ENCODE measurements at places on chromosomes 7 and 10.

DNA sequence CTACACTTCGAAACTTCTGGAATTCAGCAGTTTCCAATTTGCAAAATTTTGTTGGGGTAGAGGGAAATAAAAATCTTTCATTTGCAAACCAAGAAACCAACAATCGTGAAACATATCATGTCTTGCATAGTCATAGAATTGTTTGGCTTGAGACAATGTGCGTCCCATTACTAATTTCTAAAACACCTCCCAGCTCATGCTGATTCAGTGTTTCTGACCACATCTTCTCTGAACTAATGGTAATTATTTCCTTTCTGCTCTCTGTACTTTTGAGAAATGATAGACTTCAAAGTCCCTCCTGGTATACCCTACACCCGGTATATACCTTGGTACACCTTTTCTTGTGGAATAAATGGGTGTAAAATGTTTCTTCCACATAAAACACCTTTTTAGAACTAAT lies 41.8 kb upstream of the TSPAN13 start:
- no peak for DNase-seq

GRCh38 chr7:106862317-106863089 lies 2.6 kb upstream of the PIK3CG start:
- no peak for DNase-seq

GRCh38 chr10:3312403-3312940 lies 139.9 kb upstream of the PITRM1 start:
- DNase-seq: no peak

GRCh38 chr10:124026589-124026939 lies 66.8 kb downstream of the CHST15 start:
- no peak for DNase-seq

- DNase-seq: no peak
Measured at GRCh38 chr10:132277311-132277741, 30.4 kb downstream of the STK32C start.

DNA sequence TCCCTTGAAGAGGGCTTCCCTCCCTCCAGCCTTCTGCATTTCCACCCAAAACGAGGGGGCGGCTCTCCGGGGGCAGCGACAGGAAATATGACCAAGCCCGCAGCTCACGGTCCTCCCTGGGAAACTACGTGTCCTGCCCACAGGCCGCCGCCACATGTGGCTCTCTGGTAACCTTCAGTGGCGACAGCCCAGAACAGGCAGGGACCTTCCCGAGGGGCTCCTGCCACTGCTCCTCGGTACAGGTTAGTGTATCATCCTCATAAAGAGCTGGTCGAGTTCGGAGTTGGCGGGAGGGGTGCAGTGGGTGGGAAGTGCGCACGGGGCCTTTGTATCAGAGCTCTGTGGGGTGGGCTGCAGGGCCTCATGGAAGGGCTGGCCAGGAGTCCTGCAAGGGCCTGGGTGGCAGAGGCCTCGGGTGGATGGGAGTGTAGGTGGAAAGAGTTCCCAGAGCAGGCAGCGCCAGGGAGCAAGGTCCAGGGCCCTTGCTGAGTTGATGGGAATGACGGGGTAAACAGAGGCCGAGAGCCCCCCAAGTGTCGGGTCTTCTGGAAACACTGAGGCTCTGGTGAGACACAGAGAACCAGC lies 66.0 kb downstream of the TCERG1L start:
- DNase-seq: no peak

DNA sequence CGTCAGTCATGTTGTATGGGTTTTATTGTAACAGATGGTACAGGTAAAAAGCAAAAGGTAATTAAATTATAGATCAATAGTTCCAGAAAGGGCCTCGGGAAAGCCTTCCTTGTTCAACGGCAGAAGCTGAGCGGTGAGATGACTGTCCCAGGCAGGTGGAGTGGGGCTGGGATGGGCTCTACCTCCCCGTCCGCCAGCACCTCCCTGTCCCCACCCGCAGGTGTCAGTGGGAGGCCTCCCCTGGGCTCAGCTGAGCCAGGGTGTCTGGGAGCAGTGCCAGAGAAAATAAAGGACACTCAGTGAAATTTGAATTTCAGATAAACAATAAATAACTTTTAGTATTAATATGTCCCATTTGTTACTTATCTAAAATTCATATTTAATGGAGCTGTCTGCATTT lies 58.9 kb downstream of the CLRN3 start:
- DNase-seq: no peak

DNA sequence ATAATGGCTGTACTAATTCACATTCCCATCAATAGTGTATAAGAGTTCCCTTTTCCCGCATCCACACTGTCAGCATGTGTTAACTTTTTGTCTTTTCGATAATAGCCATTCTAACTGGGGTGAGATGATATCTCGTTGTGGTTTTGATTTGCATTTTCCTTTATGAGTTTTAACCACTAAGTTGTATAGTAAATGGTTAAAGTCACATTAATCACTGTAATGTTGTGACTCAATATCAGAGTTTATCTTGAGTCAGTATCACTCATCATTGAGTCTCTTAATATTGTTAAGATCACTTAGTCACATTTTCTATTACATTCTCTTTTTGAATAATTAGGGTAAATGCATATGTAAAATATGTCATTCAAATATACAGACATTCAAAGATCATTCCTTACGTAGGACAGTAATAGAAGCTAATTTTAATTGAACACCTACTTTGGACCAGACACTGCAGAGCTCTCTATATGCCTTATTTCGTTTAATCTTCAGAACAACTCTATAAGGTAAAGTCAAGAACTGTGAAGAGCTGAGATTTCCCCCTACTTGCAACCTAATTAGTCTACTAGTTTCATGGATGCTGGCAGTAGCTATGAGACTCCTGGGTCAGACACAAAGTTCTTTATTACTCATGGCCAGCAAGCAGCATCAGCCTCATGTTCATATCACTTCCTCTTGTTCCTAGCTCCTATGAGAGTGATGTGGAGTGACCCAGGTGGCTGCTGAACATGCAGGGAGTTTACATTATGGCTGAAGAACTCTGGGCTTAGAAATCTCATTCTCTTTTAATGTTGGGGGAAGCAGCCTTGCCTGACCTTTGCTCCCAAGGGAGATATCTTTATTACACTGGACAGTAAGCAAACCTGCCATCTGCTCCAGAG lies 30.5 kb downstream of the CREB5 start:
- DNase-seq: no peak

DNA sequence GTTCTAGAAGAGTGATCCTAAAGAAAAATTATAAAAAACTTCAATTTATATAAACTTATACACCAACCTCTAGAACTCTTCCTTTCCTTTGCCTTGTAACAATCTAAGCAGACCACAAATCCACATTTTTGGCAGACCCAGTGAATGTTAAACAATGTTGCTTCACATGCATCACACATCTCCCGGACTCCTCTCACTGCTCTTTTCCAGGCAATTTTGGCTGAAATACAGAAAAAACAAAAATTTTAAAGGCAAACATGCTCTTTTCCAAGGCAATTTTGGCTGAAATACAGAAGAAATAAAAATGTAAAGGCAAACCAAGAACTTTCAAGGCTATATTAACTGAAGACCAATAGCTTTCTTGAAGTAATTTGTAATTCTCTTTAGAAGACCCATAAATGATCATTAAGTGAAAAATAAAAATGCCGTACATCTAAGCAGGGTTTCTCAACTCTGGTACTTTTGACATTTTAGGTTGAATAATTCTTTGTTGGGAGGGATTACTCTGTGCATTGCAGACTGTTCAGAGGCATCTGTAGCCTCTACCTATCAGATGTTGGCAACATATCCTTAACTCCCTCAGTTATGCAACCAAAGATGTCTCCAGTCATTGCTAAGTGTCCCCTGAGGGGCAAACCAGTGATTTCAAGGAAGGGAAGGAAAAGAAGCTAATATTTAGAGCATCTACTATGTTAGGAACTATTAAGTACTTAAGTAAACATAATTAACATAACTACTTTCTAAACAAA lies 64.4 kb downstream of the NRBF2 start:
- no peak for DNase-seq

GRCh38 chr7:95636140-95636940 lies 40.0 kb upstream of the PDK4 start:
- DNase-seq: no peak

- no peak for DNase-seq
Measured at GRCh38 chr7:54663603-54664234, 95.3 kb downstream of the SEC61G start.

- peak; percentile 43 for DNase-seq
Measured at GRCh38 chr10:75450644-75451640, 19.5 kb downstream of the LRMDA start.

GRCh38 chr7:1572111-1572822 lies 2.4 kb upstream of the PSMG3 start:
- no peak for DNase-seq

GRCh38 chr7:133561396-133561795 lies 308.5 kb downstream of the EXOC4 start:
- DNase-seq: no peak
